ENCODE measurements at places on chromosomes 11 and 22.

- no peak for DNase-seq
These were observed 127.4 kb downstream of the SPON1 start for GRCh38 chr11:14089690-14090462.

GRCh38 chr11:111526501-111526900 lies 11.9 kb downstream of the HOATZ start:
- DNase-seq = no peak

- DNase-seq = no peak
These were observed 14.3 kb downstream of the EIF3M start for GRCh38 chr11:32597921-32598320.

DNA sequence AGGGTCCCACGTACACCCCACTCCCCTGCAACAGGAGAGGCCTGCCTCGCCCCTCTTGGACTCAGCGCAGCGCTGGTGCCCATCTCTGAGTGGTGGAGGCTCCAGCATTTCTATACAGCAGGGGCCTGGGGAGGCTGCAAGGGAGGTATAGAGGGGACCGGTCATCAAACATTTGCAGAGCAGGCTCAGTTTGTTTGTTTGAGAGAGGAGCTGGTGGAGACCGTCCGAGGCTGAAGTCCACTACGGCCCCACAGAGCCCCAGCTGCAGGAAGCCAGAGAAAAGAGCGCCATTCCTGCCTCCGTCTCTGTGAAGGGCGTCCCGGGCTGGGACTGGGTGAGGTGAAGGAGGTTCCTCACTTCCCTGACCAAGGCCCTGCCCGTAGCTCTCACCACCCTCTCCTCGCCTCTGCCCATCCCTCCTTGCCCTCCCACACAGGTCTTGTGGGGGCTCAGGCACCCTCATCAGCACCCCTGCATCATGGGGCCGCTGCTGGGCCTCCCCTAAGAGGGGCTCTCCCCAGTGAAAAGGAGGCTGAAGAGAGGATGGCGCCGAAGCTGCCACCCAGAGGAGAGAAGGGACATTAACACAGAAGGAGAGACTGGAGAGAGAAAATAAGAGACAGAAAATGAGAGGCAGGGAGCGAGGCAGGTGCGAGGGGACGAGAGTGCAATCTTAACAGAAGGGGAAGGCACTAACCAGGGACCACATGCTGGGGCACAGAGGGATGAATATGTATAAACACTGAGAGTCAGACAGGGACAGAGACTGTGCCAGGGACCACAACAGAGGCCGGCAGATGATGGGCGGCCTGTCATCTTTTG lies 24.5 kb downstream of the RPUSD4 start:
- no peak for DNase-seq

DNA sequence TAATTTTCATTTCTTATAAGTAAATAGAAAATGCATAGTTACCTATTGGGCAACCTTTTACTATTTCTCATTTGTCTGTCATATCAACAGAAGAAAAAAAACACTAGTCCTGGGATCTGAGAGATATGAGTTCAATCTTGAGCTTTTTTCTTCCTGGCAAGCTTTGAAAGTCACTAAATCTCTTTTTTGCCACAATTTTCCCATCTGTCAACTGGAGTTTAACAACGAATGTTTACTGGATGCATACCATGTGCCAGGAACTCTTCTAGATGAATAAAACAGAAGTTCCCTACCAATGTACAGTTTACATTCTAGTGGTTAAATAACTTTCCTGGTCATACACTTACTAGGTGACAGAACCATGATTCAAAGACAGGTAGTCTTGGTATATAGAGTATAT lies 31.0 kb downstream of the FSHB start:
- no peak for DNase-seq

DNA sequence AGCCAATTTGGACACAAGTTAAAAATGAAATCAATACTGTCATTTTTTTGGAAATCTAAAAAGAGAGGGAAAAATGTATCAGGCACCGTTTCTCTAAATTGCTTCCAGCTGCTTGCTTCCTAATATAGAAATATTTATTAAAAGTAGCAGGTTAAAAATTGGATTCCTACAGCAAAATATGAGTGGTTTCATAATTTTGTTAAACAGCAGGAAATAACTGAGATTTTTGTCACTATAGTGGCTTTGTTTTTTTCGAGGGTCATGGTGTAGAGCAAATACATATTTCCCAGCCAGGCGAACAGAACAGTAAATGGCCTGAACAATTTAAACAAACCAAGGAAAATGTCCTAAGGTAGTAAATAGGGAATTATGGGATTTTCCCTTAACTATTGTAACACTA lies 159.7 kb downstream of the DDX10 start:
- no peak for DNase-seq

- DNase-seq = no peak
These were observed 551.1 kb downstream of the MN1 start for GRCh38 chr22:27250418-27250817.

DNA sequence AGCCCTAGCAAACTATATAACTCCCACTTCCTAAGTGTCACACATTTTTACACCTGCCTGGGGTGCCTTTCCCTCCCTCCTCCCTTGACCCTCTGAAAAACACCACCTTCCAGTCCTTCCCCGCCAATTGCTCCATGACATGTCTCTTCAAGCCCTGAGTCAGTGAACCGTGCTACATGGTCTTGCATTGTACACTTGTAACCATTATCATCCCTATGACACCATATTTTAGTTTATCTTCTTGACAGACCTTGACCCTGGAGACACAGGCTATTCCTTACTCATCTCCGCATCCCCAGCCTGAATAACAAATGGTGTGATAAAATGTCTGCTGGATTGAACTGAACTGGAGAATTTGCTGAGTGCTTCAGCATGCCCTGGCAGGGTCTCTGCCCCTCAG lies 36.9 kb downstream of the TNKS1BP1 start:
- no peak for DNase-seq

- DNase-seq = no peak
These were observed 4.0 kb downstream of the RCN1 start for GRCh38 chr11:32094923-32095322.

- DNase-seq = no peak
These were observed 1.2 kb downstream of the GUCY1A2 start for GRCh38 chr11:107017104-107017432.

DNA sequence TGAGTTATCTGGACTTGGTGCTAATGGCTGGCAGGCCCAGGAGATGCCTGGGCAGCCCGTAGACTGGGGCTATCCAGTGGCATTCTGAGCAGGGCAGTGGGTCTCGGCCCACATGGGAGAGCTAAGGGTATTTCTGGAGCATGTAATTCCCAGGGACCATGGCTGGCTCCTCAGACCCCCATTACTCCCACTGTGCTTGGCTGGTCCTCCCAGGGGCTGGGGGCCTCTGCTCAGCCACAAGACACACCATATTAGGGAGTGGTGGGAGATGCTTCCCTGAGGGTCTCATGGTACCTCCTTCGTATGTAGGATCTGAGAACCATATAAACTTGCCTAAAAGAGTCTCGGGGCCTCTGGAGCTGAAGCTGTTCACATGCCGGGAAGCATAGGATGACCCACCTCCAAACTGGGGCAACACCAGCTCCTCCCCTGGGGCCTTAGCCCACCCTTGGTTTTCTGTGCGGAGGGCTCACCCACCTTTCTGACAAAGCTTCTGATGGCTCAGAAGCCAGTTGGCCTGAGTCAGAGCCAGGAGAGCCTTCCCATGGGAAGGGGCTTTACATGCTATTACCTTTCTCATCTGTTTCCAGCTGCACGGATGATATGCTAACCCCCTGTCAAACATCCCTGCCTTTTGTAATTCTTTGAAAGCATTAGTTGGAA lies 9.5 kb upstream of the FTH1 start:
- DNase-seq = peak; percentile 55
